ENCODE measurements at places on chromosomes 4 and X.

DNA sequence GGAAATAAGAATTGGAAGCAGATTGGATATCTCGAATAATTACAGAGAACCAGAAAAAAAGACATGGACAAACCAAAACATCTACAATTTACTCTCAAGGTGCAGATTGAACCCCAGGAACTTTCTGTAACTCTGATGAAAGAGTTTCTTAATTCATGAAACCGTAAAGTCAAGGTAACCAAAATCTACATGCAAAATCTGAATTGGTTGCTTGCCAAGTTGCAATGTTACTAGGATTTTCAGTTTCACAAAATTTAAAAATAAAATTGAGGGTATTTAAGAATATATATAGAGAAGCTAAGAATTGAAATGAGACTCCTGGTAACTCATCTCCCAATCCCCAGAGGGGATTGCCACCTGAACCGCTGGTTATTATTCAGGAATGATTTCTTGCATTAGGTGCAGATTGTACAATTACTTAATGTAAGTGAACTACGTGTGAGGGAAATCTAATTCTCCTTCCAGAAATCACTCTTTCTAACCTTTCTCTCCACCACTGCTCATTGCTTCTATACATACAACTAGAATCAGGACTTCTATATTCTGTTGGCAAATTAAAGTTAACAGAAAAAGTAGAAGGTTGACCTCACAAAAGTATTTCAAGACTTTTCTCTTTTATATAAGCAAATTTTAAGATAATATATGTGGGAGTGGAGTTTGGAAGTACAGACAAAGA, 221.5 kb upstream of the NDST4 start:
- no peak for DNase-seq

GRCh38 chrX:129640737-129641136, 14.0 kb downstream of the APLN start:
- no peak for DNase-seq

- peak; percentile 90 for DNase-seq
These were observed 266.8 kb downstream of the C4orf33 start for GRCh38 chr4:129362691-129363274.

- DNase-seq, result peak; percentile 18
These were observed 365.9 kb downstream of the CXXC4 start for GRCh38 chr4:104128850-104129213.

- DNase-seq, result no peak
These were observed 512.6 kb upstream of the GALNT7 start for GRCh38 chr4:172656055-172656454.

- DNase-seq, result no peak
These were observed 2305.1 kb downstream of the PCDH7 start for GRCh38 chr4:33025236-33025635.

GRCh38 chr4:1232661-1233621, 16.0 kb downstream of the CTBP1 start:
- no peak for DNase-seq

DNA sequence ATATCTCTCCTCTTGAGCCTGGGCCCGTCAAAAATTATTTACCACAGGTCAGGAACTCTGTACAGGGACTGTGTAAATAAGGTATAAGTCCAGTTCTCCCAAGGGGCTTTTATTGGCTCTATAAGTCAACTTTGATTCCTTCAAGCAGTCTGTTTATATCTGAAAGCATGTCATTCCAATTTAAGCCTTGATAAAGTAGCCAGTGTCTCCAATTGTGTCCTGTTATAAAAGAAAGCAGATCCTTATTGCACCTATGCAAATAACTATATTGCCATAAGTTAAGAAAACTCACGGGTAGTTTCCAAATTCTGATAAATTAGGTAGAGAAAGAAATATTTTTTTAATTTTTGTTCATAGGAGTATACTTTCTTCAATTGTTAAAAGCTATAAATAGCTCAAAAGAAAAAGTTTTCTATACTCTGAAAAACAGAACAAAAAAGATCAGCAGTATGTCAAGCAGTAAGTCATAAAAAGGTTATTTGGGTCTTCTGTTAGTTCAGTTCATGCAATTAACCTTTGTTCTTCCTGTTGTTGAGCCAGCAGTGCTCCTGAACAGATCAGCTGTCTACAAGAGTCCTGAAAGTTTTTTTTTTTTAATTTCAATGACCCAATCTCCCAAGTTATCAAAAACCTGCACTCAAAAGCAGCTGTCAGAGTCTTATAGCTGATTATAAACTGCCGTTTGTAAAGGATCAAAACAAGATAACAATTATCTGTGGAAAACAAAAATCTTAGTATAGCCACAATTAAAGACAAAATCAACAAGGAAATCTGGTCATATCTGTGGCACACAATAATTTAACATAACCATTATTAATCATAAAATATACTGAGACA, 178.4 kb upstream of the GALNT7 start:
- peak; percentile 55 for DNase-seq

DNA sequence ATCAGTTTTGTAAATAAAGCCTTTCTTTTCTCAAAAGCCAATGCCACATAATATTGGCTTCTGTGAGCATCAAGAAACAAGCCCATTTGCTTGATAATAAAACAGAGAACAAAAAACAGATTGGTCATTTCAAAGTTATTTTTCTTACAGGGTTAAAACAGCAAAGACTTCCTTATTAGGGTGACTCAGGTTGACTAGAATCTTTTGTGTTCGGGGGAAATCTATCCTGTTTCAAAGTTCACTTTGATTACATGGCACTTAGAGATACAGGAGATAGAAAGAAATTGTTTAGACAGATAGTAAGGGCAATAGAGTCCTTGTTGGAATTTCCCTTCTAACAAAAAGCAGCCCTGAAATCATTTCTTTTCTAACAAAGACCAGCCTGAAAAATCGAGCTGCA, 170.0 kb upstream of the GLRA2 start:
- no peak for DNase-seq

- DNase-seq, result no peak
These were observed 521.5 kb downstream of the BCOR start for GRCh38 chrX:39576041-39576872.

DNA sequence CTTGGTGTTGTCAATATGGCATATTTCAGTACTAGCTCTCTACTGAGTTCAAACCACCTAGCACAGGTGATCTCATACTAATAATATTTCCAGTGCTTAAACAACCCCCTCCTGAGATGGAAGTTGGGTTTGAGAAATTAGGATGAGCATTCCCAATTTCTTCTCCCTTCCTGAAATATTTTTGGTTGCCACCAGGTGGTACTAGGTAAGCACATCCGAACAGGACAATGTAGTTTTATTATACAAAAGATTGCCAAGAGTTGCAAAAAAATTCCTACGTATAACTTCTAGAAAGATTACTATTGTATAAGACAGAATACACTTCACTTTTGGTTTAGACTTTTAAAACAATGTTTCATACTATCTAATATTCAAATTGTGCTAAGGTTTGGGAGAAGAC, 484.5 kb downstream of the PACRGL start:
- no peak for DNase-seq

DNA sequence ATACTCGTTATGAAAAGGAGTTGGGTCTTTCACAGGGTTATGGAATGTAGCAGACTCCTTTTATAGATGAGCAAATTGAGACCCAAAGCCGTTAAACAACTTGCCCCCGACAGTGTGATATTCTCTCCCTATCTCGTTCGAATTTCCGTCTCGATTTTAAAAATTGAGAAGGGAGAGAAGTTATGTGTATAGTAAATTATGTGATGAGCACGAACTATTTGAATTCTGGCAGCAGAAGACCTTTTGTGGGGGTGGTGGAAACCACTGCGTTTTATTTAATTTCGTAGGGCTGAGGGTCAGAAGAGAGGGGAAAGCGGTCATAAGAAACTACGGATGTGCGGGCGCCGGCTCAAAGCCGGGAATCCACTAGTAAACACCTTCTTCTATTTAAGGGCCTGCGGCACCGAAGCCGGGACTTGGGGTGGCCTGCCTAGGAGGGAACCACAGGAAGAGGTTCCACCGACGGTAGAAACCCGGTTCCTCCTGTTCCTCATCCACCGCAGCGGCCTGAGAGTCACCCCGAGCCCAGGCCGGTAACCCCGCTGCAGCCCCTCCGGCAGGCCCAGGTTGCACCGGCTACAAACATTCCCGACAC, 1.5 kb upstream of the DDX3X start:
- DNase-seq, result peak; percentile 73

- DNase-seq, result peak; percentile 10
These were observed 44.1 kb downstream of the PPM1K start for GRCh38 chr4:88240297-88240714.

GRCh38 chrX:27915617-27916016, 65.6 kb downstream of the DCAF8L1 start:
- peak; percentile 20 for DNase-seq

DNA sequence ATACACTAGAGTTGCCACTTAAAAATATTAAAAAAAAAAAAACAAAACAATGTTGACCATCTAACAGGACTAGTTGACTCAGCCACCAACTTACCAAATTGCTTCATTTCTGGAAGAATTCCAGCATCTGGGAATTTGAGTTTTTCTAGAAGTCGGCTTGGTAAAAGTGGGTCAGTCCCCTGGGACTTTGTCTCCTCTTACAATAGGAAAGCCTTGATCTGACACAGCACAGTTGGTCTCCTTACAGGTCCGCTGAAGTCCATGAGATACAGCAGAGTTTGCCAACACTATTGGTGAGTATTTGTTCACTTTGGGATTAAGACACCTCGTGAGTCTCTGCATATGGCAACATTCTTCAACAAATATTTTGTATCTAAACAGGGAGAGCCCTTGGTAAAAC, 18.2 kb upstream of the DDIT4L start:
- DNase-seq, result no peak

DNA sequence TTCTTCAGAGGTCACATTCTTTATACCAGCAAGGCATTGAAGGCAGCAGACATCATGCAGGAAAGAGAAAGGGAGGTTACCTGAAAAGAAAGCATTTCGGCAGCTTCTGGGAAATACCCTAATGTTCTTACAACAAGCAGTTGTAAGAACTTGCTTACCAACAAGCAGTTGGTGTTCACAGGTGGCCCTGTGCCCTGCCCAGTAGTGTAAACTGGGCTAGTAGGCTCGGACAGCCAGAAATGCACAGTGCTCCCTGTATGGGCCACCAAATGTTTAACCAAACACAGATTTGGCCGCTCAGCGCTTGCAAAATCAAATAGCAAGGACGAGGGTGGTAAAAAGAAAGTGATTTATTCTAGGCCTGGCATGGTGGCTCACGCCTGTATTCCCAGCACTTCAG, 20.4 kb upstream of the RHOXF1 start:
- DNase-seq, result no peak

GRCh38 chr4:27684610-27685011, 824.0 kb downstream of the STIM2 start:
- DNase-seq, result peak; percentile 69

DNA sequence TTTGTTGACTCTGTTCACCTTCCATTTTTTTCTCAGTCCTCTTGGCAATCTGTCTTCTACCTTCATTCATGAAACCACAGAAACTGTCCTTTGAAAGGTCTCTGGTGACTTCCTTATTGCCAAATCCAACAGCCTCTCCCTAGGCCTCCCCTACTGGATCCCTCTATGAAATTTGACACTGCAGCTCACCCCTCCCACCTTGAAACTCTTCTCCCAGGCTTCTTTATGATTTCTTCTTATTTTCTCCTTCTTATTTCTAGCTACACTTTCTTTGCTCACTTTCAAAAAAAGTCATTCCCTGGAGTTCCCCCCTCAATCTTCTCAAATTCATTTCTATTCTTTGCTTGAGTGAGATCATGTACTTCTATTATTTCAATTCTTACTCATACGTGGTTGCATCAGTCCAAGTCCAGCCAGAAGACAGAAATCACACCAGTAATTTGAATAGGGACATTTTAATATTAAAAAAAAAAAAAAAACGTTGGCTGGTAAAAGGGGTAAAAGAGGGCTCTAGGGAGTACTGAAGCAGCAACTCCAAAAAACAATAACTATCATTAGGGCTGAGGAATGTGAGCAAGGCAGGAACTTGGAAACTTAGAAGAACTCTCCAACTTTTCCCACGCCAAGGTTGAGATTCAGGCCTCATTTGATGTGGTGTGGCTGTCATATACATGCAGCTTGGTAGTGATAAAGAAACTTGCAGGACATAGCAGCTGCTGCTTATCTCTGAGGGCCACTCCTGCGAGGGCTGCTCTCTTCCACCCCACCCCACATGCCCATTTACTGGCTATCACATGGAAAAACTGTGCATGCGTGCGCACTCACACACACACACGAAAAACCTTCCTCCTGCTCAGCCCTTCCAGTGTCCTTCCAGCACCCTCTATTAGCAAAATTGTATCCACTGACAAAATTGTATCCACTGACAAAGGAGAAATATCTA, 169.8 kb upstream of the GALNT7 start:
- DNase-seq, result peak; percentile 97

GRCh38 chr4:180054291-180054690, 2188.9 kb upstream of the TENM3 start:
- DNase-seq, result no peak

GRCh38 chr4:79848329-79848728, 224.7 kb downstream of the ANTXR2 start:
- DNase-seq, result no peak

GRCh38 chr4:33696041-33696440, 2548.3 kb downstream of the ARAP2 start:
- DNase-seq, result peak; percentile 22

- DNase-seq, result no peak
These were observed 18.8 kb upstream of the AREG start for GRCh38 chr4:74426101-74426500.

GRCh38 chrX:13130816-13131215, 86.4 kb upstream of the FAM9C start:
- no peak for DNase-seq

GRCh38 chr4:8176547-8177399, 18.2 kb upstream of the ABLIM2 start:
- DNase-seq, result peak; percentile 49

DNA sequence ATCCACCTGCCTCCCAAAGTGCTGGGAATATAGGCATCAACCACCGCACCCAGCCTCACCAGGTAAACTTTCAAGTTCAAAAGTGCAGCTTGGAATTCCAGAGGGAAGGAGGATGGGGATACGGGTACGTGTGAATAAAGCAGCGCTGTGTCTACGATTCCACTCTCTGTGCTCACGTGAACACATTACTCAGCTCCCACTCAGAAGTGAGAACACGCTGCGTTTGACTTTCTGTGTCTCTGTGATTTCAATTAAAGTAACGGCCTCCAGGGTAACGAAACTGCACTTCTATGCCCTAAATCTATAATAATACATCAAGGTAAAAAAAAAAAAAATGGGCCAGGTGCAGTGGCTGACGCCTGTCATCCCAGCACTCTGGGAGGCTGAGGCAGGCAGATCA, 8.4 kb upstream of the ASMT start:
- no peak for DNase-seq

GRCh38 chr4:40747207-40747835, 2.4 kb upstream of the NSUN7 start:
- no peak for DNase-seq

GRCh38 chr4:47482326-47482725, 2.7 kb upstream of the ATP10D start:
- peak; percentile 30 for DNase-seq

Data from OCI-M1 (cell line).